ENCODE measurements at places on chromosomes 16 and 17.
A peak's percentile ranks its signal among the peaks of the same experiment; 100 is the strongest.

DNA sequence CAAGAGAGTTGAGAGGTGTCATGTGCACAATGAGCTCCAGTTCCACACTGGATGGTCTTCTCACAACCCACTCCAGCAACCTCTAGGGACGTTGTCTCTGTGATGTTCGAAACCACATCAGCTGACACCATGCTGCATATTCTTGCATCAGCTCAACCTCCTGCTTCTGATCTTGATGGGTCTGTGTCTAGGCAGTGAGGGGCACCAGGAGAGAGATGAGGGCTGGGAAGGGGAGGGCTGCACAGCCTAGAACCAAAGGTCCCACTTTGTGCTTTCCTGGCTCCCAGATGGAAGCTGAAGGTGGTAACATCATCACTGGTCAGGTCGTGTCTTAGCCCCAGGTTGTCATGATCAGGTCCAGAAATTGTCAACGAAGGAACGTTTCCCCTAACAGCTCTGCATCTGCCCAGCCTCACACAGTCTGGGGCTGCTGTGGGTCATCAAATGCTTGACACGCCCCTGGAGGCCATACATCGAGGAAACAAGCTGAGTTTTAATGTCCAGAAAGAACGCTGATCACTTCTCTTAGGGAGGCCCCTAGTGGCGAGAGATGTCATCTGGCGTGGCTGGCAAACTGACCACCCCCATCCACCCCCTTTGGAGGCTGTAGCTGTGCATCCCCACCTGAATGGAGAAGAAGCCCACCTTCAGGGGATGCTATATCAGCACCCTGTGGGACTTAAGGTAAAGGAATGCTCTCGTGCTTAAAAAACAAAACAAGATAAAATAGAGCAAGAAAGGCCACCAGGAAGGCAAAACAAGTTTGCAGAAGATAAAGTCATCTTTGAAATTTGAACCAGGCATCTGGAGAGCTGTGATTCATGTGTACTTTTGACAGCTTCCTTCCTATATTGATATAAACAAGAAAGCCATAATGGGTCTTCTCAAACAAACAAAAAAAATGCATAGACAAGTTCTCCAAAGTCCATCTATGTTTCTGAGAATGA is 58.3 kb downstream of the WIPI1 start:
- peak; percentile 39 for DNase-seq

- no peak for DNase-seq
Measured at GRCh38 chr16:51773071-51773890, 622.2 kb upstream of the SALL1 start.

GRCh38 chr17:49434821-49435670 is 20.4 kb upstream of the PHB1 start:
- peak; percentile 22 for DNase-seq

DNA sequence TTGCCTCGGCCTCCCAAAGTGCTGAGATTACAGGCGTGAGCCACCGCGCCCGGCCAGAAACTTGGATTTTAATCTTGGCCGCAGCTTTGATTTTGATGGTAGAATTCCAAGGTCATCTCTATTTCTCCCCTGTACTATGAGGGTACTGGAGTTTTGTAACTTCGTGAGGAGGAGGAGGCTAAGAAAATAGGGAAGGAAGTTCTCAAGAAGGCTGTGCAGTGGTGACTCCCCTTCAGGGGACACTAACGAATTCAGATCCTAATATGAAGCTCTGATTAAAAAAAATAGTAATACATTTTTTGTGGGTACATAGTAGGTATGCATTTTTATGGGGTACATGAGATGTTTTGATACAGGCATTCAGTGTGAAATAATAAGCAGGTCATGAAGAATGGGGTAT is 55.9 kb downstream of the LDHD start:
- no peak for DNase-seq

- DNase-seq = no peak
Measured at GRCh38 chr16:56916571-56917403, 15.2 kb upstream of the HERPUD1 start.
